ENCODE measurements at places on chromosomes 16 and 17.
A peak's percentile ranks its signal among the peaks of the same experiment; 100 is the strongest.

DNA sequence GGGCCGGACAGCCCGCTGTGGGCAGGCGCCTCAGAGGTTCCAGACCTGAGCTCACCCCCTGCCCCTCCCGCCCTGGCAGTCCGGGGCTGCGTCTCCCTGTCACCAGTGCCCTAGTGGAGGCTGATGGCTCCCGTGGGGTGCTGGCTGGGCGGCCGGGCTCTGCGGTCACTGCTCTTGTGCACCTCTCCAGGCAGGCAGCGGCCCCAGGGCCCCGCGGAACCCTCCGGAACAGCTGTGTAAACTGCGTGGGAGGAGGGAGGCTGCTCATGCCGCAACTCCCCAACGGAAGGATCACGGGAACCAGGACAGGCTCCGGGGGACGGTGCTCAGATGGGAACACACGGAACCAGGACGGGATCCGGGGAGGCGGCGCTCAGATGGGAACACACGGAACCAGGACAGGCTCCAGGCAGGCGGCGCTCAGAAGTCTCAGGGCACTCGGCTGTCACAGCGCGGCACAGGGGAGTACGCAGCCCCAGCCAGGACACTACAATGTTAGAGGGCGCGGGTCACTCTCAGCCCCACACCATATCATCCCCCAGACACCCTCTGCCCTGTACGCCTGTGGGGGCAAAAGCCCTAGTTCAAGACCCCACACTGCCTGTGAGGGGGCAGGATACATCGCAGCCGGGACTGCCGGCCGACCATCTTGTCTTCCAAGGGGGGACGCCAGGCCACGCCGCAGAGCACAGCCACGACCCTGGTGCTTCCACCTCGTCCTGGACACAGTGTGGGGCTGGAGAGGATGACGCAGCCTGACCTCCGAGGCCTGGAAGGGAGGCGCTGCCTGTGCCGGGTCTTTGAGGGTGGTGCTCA lies 74.0 kb upstream of the GNG13 start:
- no peak for DNase-seq

DNA sequence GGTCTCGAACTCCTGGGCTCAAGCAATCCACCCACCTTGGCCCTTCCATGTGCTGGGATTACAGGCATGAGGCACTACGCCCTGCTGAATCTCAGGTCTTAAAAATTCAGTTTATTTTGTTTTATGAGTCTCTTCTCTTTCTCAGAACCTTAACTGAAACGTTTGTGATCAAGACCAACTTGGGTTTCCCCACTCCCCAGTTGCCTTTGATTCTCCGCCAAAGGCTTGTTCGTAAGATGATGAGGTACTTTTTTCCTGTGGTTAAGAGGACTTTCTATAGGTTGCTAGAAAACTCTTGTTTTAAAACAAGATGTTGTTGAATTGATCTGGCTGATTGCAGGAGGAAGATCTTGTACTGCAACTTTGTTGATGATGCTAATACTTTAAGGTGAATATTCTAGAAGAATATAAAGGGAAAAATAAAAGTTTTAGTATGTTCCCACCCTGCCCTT lies 11.7 kb downstream of the ABCC1 start:
- no peak for DNase-seq

- DNase-seq, result peak; percentile 25
Measured at GRCh38 chr16:31141489-31142108, 6.1 kb upstream of the PRSS8 start.

GRCh38 chr16:30349675-30350074 lies 5.4 kb downstream of the CD2BP2 start:
- DNase-seq, result no peak

- DNase-seq, result no peak
Measured at GRCh38 chr16:1531638-1531910, 1.9 kb upstream of the TMEM204 start.

DNA sequence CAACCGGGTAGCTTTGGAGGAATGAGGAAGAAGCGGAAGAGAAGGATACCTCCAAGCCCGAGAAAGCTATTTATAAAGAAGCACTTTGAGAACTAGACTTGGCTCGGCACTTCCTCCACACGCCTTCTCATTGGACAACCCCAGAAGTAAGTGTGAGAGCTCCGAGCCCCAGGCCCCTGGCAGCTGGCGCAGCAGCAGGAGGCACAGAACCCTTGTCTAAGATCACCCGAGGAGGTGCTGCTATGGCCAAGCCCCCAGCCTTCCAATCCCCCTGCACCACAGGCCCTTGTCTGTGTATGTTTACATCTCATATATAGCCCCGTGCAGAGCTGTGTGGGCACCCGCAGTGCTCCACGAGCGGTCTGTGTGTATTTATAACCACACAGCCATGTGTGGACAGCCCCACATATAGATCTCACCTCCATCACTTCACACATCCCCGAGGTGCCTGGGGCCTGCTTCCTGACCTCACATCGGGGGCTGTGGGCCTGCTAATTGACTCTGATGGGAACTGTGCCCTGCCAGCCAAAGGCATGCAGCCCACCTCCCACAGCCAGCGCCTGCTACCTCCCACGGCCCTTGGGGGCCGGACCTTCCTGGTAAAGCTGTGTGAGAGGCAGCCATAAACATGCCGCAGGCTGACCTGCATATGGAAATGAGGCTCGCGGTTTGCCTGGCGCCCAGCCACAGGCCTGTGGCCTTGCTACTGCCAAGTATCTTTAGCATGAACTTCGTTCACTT lies 96.1 kb downstream of the C17orf67 start:
- DNase-seq, result no peak

DNA sequence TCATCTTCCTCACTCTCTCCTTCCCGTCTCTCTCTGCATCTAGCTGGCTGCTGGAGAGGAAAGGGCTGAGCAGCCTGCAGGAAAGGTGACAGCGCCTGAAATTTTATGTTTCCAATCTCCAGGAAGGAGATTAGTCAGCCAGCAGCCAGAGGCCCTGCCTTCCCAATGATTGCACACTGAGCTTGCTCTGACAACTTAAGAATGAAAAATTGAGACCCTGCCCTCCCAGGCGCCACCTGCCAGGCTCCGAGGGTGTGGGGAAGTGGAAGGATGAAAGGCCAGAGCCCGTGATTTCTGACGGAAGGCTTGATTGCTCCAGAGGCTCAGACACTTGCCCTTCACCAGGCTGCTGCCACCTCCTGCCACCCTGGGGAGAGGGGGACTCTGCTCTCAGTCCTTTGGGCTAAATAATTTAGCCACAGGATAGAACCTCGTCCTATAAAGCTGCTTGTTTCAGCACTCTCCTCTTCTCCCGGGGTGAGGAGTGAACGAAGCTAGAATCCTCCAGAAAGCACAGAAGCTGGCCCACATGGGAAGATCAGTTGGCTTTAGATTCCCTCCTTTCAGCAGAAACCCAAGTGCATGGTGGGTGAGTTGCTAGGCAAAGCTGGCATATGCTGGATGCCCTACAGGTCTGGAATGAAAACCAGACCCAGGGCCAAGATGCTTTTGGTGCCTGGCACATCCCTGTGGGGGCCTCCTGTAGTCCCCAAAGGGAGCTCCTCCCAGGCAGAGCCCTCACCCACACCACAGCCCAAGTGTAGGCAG lies 33.5 kb downstream of the GRIN2C start:
- DNase-seq, result no peak

DNA sequence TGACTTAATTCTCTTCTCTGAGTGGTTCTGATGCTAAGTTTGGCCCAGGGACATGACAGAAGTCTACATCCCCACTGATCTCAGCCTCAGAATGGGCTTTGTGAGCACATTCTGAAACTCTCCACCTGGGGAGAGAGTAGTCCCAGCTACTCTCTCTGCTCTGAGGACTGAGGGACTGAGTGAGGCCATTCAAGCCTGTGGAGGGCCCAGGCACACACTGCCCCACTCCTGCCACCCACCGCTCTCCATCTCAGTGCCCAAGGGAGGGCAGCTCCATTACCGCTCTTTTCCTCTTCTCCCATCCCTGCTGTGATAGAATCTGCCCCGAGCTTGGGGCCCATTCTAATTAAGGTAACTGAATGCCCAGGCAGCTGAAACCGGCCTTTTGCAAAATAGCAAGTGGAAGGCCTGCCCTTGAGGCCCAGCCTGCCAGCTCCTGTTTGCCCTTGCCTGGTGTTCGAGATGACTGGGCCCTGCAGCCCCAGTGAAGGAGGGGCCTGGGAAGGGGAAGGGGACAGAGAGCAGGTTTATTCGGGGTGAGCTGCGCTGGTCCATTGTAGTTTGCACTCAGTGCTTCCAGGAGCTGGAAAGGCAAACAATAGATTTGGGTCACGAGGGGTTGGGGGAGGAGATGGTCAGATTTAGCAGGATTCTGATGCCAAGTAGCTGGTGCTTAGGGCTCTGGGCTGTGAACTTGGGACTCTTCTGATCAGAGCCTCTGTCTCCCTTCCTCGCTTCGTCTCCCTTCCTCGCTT lies 76.2 kb downstream of the RAB11FIP4 start:
- DNase-seq, result no peak

Measured in HEK293T (cell line).